CD4-positive, alpha-beta T cell treated with Interleukin-4 for 1 hour (primary cell): ENCODE measurements at places on chromosomes 7 and 10.
A peak's percentile ranks its signal among the peaks of the same experiment; 100 is the strongest.

DNA sequence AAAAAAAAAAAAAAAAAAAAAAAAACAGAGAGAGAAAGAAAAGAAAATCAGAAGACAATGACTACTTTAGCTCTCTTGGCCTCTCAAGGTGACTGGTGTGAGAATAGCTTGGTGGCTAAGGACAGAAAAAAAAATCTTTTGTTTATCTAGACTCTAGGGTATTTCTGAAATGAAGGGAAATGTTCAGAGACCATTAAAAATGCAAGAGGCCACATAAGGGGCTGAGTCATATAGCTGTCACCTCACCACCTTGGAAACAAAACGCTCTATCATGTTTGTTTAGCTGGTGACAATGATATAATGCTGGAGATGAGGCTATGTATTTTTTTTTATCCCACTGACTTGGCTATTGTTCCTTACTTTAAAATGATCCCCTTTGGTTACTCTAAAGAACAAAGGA lies 287.0 kb upstream of the CDC14C start:
- no peak for DNase-seq

DNA sequence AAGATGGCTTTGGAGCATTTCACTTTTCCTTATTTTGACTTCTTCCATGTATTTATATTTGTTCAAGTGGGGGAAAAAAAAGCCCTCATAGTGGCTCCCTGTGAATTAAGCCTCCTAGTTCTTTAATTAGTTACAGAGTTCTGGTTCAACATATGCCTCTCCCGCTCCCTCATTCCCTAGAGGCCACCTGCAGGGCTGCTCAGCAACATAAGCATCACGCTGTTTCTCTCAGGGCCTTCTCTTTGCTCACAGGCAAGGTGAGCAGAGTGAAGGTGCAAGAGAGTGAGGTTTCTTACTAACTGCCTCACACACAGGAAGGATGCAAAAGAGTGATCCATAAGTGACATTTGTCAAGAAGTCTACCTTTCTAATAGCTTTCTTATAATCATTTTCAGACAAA lies 196.7 kb downstream of the SEMA3E start:
- DNase-seq = no peak

- no peak for DNase-seq
Observed at GRCh38 chr10:110045772-110046171, 38.0 kb downstream of the ADD3 start.

- no peak for DNase-seq
Observed at GRCh38 chr10:64773357-64773756, 1252.2 kb downstream of the REEP3 start.

DNA sequence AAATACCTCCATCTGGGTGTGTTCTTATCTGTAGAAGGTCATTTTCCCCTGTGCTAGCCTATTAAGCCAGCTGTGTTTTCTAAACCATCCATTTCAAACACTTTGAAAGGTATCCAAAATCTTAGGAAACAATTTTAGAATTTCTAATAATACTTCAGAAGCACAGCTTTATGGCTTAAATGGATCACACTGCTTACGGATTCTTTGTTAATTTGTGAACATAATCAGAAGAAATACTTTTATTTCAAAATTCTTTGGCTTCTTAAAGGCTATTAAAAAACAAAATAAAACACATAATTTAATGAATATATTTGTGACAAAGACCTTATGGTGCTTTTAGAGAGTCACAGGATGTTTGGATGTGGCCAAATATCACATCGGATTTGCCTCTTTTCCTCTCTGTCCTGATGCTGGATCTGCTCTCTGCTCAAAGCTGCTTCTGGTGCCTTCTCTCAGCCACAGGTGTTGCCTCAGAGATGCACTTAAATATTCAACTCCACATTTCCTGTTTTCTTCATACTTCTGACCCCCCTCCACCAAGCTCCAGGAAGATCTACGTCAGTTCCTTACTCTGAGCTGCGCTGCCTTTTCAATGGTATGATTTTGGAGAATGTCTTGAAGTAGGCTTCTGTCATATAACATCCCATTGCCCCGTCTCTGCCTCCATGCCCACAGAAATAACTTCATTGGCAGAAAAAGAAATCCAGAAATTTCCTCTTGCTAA lies 230.6 kb downstream of the MLLT10 start:
- DNase-seq = peak; percentile 43

- DNase-seq = no peak
Observed at GRCh38 chr7:148142660-148143248, 447.8 kb upstream of the C7orf33 start.

GRCh38 chr7:158446706-158447105 lies 140.9 kb downstream of the PTPRN2 start:
- DNase-seq = no peak

DNA sequence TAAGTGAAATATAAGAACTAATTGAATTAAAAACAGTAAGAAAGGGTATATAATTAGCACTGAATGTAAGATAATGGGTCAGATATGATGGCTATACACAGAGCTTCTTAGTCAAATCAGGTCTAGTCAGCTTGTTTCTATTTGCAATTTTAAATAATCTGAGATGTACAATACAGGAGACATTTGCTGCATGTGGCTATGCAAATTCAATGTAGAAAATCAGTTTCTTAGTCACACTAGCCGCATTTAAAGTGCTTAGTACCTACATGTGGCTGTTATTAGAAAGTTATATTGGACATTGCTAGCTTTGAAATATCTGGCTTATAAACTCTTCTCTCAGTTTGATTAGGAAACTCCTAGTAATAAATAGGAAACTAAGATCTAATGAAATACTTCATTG lies 25.3 kb downstream of the CCDC7 start:
- DNase-seq = no peak
